Breast epithelium (tissue), 4 donors: ENCODE measurements at places on chromosomes 1 and 21. TPM values are rescaled to one million over a fixed set of nuclear protein-coding genes. Genes with fewer than 3 reads are reported as not detected.

DNA sequence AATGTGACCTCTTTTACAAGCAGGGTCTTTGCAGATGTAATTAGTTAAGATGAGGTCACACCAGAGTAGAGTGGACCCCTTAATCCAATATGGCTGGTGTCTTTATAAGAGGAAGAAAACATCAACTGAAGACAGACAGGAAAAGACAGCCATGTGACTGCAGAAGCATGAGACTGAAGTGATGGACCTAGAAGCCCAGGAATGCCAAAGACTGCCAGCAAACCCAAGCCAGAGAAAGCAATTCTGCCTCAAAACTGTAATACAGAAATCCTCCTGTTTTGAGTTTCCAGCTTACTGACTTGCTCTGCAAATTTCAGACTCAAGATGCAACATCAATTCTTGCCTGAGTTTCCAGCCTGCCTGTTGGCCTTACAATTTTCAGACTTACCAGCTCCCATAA is 17.3 kb downstream of the ENAH start:
- DNase-seq = no peak

Gene CYP2J2
- total RNA-seq = 8.3 TPM

Gene PTGFR
- total RNA-seq = 7.9 TPM

Gene GJB3
- 1.2 TPM for total RNA-seq

Gene LRRC38
- 0.15 TPM for total RNA-seq

- DNase-seq = no peak
Measured at GRCh38 chr1:231091831-231092301, 51.8 kb upstream of the FAM89A start.
